CD4-positive, alpha-beta T cell treated with Interleukin-15 for 4 hours (primary cell): ENCODE measurements at places on chromosomes 6 and 20.

- DNase-seq, result no peak
Measured at GRCh38 chr20:2809690-2810089, 5.1 kb upstream of the C20orf141 start.

DNA sequence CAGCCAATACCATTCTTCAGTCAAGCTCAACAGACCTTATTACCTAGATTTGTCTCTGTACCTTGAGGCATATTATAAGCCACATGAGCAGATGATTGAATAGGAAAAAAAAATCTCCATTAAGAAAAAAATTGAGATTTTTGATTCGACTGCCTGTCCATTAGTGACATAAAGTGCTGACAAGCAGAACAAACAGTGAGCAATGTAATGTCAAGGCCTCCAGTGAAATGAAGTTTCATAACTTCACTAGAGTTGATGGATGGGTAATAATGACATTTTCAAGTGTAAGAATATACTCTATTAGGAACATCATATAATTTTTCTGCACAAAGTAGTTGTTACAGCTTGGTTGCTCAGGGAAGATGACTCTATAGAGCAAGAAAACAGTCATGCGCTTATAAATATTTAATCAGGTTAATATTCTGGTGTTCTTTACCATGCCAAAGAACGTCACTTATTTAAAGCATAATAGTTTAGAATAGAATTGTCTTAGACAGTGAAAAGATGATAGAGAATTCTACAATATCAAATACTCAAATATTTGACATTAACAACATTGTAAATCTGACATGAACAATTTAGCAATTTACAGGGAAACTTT is 783.7 kb downstream of the EPHA7 start:
- DNase-seq, result no peak

DNA sequence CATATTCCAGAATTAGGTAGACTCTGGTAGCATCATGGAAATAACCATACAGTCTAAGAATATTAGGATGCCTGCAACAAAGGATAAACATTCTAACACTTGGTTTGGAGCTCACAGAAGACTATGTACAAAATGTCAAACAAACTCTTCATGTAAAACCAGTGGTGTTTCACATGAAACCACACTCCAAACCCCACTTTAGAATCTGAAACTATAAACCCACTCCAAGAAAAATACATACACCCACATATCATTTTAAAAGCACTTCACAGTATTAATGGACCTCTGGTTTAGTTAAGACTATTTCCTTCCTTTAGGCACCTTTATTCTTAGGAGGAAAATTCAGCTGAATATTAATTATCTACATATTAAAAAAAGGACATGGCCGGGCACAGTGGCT is 10.5 kb downstream of the AURKA start:
- no peak for DNase-seq

DNA sequence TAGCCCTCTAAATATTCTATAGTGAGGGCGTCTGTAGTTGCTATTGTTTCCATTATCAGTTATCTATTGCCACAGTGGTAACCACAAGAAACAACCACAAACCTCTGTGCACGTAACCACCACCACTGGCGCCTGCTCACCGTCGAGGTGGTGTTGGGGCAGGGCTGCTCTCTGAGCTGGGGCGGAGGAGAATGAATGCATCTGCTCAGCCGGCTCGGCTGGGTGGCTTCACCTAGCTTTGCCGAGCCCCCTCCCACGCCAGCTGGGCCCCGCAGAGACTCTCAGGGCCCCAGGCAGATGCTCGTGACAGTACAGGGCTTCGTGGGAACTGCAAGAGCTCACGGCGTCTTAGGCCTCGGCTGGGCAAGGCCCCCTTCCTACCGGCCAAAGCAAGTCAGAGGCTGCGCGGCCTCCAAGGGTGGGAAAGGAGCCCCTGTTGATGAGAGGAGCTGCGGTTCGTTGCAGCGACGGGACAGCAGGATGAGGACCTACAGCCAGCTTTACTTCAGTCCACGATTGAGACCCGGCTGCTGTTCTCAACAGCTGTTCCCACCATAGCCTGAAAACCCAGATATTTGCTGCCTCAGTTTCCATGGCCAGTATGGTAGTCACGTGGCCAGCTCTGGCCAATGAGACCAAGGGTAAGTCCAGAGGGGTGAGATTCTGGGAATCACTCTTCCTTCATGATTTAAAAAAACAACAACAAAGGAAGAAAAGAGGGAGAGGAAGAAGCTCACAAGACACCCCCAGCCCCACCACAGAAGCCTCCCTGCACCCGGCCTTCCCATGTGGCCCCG is 120.2 kb upstream of the AFDN start:
- DNase-seq, result peak; percentile 49

DNA sequence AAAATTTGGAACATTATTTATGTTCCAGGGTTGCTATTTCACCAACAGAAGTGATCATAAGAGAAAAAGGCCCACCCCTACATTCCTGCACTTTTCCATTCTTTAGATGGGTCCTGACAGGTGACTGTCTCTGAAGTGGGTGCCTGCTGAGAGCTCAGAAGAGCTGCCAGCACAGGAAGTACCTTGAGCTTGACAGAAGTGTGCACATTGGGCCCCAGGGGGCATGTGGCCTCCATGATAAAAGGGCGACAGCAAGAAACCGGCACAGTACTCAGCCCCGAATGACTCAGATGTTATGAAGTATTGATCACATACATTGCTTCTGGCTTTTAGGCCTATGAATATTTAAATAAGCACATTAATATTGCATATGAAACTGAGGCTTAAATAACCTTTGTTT is 150.4 kb downstream of the PCSK2 start:
- no peak for DNase-seq

GRCh38 chr20:62659488-62660239 is 17.4 kb downstream of the SLCO4A1 start:
- no peak for DNase-seq

GRCh38 chr6:72588155-72588554 is 33.7 kb upstream of the KCNQ5 start:
- DNase-seq, result no peak

DNA sequence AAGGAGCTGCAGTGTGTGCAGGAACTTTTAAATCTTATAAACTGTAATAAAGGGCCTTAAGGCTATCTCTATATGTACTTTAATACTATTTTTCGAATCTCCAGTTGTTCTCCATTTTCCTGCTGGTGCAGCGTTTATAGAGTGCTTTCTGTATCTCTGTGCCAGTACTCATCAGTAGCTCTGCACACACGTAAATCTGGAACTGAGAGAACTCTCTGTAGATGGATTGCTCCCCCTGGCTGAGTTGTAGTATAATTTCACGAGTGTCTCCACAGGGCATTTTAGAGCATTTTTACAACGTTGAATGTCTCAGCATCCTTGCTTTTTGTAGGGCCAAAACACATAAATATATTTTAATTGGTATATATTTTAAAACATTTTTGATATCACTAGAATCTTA is 256.5 kb downstream of the TRDN start:
- DNase-seq, result no peak

- DNase-seq, result no peak
Measured at GRCh38 chr20:57203204-57203603, 63.2 kb downstream of the BMP7 start.
